Activated CD4-positive, alpha-beta T cell treated with anti-CD3 and anti-CD28 coated beads, Interleukin-2, amount 10 ng/mL, durations not matched to agents 24 days and 14 days (primary cell): ENCODE measurements at places on chromosomes 11 and 22.

DNA sequence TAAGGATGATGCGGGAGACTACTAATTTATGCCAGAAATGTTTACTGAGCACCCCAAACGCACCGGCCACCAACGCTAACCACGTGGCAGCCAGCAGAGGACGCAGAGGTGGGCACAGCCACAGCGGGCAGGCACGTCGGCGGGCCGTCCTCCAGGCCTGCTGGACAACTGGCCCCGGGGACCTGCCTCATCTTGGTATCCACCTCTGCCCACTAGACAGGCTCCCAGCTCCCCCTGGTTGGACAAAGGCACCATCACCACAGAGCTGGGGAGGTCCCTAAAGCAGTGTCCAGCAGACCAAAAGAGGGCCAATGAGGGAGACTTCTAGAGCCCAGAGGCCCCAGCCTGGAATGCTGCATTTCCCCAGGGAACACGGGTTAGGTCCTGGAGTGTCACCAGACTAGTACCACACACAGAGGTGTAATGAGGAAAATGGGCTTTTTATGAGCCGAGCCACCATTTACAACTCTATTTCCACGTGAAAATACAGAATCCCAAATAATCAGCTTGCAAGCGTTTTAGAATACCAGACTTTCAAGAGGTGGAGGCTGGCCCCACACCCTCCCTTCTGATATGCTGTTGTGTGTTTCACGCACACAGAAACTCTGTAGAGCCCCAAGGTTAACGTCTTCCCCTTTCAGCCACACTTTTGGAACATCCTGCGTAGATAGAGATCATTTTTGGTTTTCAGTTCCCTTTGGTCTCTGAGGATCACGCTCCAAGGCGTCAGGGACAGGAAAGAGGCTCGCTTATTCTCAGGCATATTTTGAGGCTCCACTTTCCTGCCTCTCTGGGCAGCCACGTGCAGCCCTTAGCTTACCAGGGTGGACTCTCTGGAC lies 23.7 kb upstream of the BID start:
- H3K36me3 ChIP-seq: peaks cover 2% of the 10 kb centered on the region
- DNase-seq: no peak
- peaks cover 3% of the 10 kb centered on the region for H3K4me1 ChIP-seq
- no peaks in the 10 kb centered on the region for H3K27me3 ChIP-seq

- H3K4me1 ChIP-seq: peaks cover 4% of the 10 kb centered on the region
- no peak for DNase-seq
- no peak overlapping the region for H3K27ac ChIP-seq
- H3K36me3 ChIP-seq: peaks cover 2% of the 10 kb centered on the region
- no peak overlapping the region for H3K4me3 ChIP-seq
These were observed 1.9 kb upstream of the HEPN1 start for GRCh38 chr11:124917115-124917637.

GRCh38 chr22:32080904-32081303 lies 37.8 kb downstream of the SLC5A1 start:
- no peak overlapping the region for H3K27ac ChIP-seq

DNA sequence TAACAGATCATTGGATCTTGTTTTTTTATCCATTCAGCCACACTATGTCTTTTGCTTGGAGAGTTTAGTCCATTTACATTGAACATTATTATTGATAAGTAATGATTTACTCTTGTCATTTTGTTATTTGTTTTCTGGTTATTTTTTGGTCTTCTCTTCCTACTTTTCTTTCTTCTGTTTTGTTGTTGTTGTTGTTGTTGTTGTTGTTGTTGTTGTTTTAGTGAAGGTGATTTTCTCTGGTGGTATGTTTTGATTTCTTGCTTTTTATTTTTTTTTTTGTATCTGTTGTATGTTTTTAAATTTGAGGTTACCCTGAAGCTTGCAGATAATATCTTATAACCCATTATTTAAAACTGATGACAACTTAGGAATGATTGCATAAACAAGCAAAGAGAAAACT lies 28.6 kb downstream of the TAF1D start:
- no peak overlapping the region for H3K4me3 ChIP-seq
- H3K4me1 ChIP-seq: peaks cover 14% of the 10 kb centered on the region
- peak overlapping the region; percentile 25 for H3K27ac ChIP-seq
- peaks cover 86% of the 10 kb centered on the region for H3K36me3 ChIP-seq

DNA sequence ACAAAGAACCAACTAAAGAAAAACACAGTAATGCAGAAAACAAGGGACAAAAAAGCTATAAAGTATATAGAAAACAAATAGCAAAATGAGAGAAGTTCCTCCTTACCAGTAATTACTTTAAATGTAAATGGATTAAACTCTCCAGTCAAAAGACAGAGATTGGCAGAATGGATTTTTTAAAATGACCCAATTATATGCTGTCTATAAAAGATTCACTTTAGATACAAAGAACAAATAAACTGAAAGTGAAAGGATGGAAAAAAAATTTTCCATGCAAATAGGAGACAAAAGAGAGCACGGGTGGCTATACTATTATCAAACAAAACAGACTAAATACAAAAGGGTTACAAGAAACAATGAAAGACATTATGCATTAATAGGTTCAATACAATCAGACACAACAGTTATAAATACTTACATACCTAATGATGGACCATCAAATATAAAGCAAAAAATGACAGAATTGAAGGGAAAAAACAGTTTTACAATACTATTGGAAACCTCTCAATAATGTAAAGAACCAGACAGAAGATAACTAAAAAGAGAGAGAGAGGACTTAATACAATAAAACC lies 64.6 kb downstream of the NARS2 start:
- DNase-seq: no peak
- no peaks in the 10 kb centered on the region for H3K27me3 ChIP-seq
- peaks cover 2% of the 10 kb centered on the region for H3K4me1 ChIP-seq

- H3K4me1 ChIP-seq: peaks cover 2% of the 10 kb centered on the region
- H3K27me3 ChIP-seq: no peaks in the 10 kb centered on the region
- no peak overlapping the region for H3K4me3 ChIP-seq
- H3K36me3 ChIP-seq: no peaks in the 10 kb centered on the region
- no peak for DNase-seq
- no peak overlapping the region for H3K27ac ChIP-seq
These were observed 72.3 kb downstream of the ARFGAP2 start for GRCh38 chr11:47104261-47104950.

GRCh38 chr22:36469094-36469710 lies 12.2 kb downstream of the TXN2 start:
- H3K4me1 ChIP-seq: peaks cover 22% of the 10 kb centered on the region
- DNase-seq: no peak
- peaks cover 31% of the 10 kb centered on the region for H3K36me3 ChIP-seq

- no peaks in the 10 kb centered on the region for H3K36me3 ChIP-seq
- no peak for DNase-seq
- H3K4me3 ChIP-seq: no peak overlapping the region
- H3K4me1 ChIP-seq: no peaks in the 10 kb centered on the region
- no peaks in the 10 kb centered on the region for H3K27me3 ChIP-seq
These were observed 66.6 kb downstream of the KCNC1 start for GRCh38 chr11:17801166-17801565.

DNA sequence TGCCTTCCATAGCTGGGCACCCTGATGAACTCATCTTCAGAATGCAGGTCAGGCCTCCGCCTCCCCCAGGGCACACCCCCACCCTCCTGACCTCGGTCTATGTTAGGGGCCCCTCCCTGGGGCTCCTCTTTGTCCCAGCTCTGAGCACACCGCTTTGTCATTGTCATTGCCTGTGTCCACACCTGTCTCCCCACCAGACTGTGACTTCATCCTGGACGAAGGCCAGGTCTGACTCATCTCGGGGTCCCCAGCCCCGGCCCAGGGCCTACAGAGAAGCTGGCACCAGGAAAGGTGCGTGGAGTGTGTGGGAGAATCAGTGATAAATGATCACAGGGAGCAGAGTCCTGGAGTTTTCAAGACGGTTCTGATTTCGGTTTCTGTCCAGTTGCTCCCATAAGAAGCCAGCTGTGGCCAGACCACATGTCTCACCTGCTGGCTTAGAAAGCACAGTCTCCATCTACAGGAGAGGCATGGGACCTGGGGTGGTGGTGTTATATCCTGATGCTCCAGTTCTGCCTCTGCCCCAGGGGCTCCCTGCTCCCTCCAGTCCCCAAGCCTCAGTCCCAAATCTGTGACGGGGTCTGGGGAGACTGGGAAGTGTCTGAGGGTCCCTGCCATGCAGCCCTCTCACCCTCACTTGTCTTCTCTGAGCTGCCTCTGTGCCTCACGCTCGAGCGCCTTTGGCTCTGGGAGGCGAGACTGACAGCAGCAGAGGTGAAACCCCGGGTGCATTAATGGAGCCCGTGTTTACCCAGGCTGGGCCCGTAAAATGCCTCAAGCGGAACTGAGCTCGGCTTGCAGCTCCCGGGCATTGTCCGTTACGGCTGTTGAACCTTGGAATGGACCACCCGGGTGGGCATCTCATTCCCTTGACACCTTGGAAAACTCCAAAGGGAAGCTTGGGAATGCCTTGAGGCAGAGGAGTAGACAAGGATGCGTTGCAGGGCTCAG lies 85.5 kb upstream of the WNT11 start:
- no peaks in the 10 kb centered on the region for H3K36me3 ChIP-seq
- H3K4me3 ChIP-seq: no peak overlapping the region
- H3K4me1 ChIP-seq: peaks cover 21% of the 10 kb centered on the region
- H3K27ac ChIP-seq: no peak overlapping the region
- no peak for DNase-seq

- H3K27ac ChIP-seq: no peak overlapping the region
- peaks cover 2% of the 10 kb centered on the region for H3K4me1 ChIP-seq
- peaks cover 4% of the 10 kb centered on the region for H3K27me3 ChIP-seq
- H3K36me3 ChIP-seq: no peaks in the 10 kb centered on the region
- no peak for DNase-seq
These were observed 60.4 kb downstream of the RPS6KA4 start for GRCh38 chr11:64419257-64419790.

- H3K36me3 ChIP-seq: no peaks in the 10 kb centered on the region
- no peaks in the 10 kb centered on the region for H3K27me3 ChIP-seq
- H3K27ac ChIP-seq: no peak overlapping the region
- no peaks in the 10 kb centered on the region for H3K4me1 ChIP-seq
- no peak overlapping the region for H3K4me3 ChIP-seq
- no peak for DNase-seq
These were observed 18.9 kb upstream of the GAL start for GRCh38 chr11:68665436-68665835.

- H3K4me1 ChIP-seq: no peaks in the 10 kb centered on the region
- H3K27ac ChIP-seq: no peak overlapping the region
- no peak overlapping the region for H3K4me3 ChIP-seq
- no peaks in the 10 kb centered on the region for H3K27me3 ChIP-seq
- no peak for DNase-seq
- peaks cover 40% of the 10 kb centered on the region for H3K36me3 ChIP-seq
These were observed 42.4 kb downstream of the AMPD3 start for GRCh38 chr11:10497371-10498021.

DNA sequence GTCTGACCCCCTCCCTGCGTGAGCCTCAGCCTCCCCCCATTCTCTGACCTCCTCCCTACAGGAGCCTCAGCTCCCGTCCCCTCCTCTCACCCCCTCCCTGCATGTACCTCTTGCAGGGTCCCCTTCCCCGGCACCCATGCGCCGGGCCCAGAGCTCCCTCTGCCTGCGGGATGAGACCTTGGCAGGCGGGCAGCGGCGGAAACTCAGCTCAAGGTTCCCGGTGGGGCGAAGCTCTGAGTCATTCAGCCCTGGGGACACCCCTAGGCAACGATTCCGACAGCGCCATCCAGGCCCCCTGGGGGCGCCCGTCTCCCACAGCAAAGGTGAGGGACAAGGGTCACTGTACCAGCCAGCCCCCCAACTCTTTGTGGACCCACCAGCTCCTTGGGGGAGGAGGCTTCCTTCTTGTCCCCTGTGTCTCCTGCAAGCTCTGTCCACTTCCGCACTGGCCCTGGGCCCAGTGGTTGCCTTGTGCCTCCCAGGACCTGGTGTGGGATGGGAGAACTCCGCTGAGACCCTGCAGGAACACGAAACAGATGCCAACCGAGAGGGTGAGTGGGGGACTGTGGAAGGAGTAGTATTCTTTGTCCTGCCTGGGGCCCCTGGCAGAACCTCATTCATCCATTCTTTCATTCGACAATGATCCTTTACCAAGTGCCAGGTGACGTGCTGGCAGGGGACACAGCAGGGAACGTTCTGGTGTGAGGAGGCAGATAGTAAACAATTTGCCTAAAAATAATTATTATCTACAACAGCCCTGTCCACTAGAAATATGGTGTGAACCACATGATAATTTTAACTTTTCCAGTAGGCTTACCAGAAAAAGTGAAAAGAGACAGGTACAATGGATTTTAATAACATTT lies 3.7 kb upstream of the RPS6KA4 start:
- peak; percentile 75 for DNase-seq
- H3K4me1 ChIP-seq: peaks cover 18% of the 10 kb centered on the region
- no peaks in the 10 kb centered on the region for H3K27me3 ChIP-seq
- H3K36me3 ChIP-seq: peaks cover 22% of the 10 kb centered on the region

GRCh38 chr22:37305887-37306286 lies 23.6 kb downstream of the CYTH4 start:
- no peaks in the 10 kb centered on the region for H3K27me3 ChIP-seq
- H3K36me3 ChIP-seq: peaks cover 70% of the 10 kb centered on the region
- peak overlapping the region; percentile 97 for H3K27ac ChIP-seq
- no peak for DNase-seq
- H3K4me3 ChIP-seq: no peak overlapping the region
- peaks cover 88% of the 10 kb centered on the region for H3K4me1 ChIP-seq

DNA sequence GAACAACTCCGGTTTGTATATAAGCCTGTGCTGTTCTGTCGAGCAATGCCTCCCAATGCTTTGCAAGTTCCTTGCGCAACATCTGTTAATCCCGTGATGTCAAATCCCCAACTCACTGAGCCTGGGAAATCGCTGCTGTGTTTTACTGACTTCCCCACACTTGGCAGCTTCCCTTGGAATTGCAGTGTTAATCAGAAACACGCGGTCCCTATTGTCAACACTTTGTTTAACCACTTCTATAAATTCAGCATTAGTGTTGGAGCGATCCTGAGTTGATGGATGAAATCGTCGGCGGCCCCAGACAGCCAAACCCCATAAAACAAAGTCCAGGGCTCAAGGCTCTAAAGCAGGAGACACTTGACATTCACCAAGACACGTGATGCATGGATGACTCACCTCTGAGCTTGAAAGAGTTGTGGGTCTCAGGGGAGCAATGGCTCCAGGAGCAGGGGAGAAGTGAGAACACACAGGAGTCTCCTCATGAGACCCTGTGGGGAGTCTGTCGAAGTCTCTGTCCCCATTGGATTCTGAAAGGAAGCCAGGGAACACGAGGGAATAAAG lies 555.3 kb downstream of the MIAT start:
- H3K4me1 ChIP-seq: no peaks in the 10 kb centered on the region
- no peak overlapping the region for H3K27ac ChIP-seq
- no peaks in the 10 kb centered on the region for H3K36me3 ChIP-seq
- H3K4me3 ChIP-seq: no peak overlapping the region
- peaks cover 6% of the 10 kb centered on the region for H3K27me3 ChIP-seq

- DNase-seq: no peak
- H3K4me1 ChIP-seq: peaks cover 2% of the 10 kb centered on the region
- peaks cover 5% of the 10 kb centered on the region for H3K27me3 ChIP-seq
These were observed 11.3 kb downstream of the P2RY2 start for GRCh38 chr11:73229321-73229895.
